ENCODE measurements at places on chromosomes 13 and 19.

DNA sequence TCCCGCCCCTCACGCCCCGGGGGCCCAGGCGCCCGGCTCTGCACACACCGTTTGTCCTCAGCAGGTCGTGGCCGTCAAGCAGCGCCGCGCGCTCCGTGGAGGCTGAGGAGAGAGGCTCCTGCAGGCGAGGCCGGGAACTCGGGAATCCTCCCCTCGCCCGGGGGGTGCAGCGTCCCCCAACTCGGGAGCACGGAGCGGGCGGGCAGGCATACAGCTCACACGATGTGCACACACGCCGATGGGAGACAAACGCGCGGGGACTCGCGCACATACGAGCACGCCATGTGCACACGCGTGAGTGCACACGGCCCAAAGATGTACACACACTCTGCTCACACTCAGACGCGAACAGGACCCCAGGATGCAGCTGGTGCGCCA, 703 bp downstream of the CLEC4G start:
- no peak for ATAC-seq

DNA sequence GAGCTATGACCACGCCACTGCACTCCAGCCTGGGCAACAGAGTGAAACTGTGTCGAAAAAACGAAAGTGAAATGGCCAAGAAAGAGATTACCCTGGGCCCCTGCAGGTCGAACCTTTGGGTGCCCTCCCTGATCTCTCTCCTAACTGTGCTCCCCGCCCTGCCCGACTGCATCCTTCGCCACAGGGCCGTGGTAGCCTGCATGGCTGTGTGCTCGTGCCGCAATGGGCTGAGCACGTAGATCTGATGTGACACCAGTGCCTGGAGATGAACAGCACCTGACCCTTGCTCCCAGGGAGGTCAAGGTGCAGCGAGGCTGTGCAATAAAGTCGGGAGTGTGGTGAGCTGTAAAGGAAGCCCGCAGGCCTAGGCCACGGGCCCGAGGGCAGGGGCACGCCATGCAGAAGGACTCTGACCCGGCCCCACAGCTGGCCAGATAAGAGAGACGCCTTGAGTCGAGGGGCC, 60.2 kb downstream of the PEX11G start:
- no peak for ATAC-seq

DNA sequence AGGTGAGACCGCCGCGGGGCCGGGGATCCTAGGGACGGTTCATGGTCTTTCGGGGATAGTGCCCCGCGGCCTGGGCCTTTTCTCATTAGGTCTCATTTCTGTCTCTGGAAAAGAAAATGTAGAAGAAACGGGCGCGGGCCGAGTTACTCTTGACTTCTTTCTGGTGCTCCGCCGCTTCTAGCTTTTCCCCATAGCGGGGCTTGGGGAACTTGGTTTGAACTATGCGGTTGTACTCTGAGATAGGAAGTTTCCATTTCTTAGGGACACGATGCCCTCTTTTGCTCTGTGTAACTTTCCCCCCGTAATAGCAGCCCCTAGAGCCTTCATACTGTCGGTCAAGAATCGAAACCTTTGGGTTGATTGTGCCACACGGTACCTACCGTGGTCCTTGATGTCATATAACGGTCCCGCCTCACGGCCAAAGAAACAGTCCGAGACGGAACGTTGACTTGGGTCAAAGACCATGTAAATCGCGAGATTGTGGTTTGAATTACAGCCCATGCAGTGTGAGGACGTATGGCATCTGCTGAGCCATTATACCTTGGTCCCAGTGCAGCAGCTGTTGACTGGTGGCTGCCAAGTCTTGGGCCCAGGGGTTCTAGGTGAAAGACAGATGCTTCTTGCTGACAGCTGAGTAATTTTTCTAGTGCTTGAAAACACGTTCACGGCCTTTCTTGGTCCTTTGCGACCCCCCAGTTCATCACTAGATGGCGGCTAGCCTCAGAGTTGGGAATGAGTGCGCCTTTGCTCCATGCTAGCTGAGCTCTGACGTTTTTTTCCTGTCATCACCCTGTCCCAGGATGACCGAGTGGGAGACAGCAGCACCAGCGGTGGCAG, 487 bp downstream of the RPS5 start:
- no peak for ATAC-seq

DNA sequence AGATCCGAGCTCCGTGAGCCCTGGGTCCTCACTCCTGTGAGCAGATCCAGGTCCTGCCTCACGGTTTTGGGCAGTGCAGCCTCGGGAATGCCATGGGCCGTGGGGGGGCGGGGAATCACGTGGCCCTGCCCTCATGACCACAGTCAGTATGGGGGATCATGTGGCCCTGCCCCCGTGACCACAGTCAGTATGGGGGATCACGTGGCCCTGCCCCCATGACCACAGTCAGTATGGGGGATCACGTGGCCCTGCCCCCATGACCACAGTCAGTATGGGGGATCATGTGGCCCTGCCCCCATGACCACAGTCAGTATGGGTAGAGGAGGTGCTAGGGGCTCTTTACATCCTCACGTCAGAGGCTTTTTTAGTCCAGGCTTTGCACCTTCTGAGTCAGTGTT, 64.3 kb upstream of the F7 start:
- no peak for ATAC-seq

GRCh38 chr13:98664924-98665637, 87.4 kb downstream of the SLC15A1 start:
- ATAC-seq = no peak

- no peak for ATAC-seq
Observed at GRCh38 chr13:46844431-46844830, 47.5 kb upstream of the ESD start.

GRCh38 chr13:66214467-66214866, 1015.7 kb downstream of the PCDH9 start:
- ATAC-seq = no peak

GRCh38 chr13:30520571-30520970, 54.8 kb upstream of the HMGB1 start:
- ATAC-seq = no peak

- ATAC-seq = peak; percentile 1
Observed at GRCh38 chr19:8004723-8005513, 523 bp downstream of the ELAVL1 start.

GRCh38 chr19:10230861-10231611, at the start of gene S1PR2:
Gene S1PR2, minus strand, starts transcription at chr19:10231331. Its CDS starts 6,426 bp downstream, at chr19:10224905.
- ATAC-seq = peak; percentile 57

DNA sequence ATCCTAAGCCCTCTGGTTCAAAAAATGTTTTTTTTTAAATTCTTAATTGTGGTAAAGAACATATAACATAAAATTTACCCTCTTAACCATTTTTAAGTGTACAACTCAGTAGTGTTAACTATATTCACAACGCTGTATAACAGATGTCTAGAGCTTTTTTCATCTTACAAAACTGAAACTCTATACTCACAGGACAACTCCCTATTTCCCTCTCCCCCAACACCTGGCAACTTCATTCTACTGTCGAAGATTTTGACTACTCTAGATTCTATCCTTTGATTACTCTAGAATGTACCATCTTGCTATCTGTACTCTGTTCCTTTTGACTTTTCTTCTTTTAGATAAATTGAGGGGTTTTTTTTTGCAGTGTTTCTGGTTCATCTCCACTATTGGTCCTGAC, 200.4 kb downstream of the KLF12 start:
- no peak for ATAC-seq

DNA sequence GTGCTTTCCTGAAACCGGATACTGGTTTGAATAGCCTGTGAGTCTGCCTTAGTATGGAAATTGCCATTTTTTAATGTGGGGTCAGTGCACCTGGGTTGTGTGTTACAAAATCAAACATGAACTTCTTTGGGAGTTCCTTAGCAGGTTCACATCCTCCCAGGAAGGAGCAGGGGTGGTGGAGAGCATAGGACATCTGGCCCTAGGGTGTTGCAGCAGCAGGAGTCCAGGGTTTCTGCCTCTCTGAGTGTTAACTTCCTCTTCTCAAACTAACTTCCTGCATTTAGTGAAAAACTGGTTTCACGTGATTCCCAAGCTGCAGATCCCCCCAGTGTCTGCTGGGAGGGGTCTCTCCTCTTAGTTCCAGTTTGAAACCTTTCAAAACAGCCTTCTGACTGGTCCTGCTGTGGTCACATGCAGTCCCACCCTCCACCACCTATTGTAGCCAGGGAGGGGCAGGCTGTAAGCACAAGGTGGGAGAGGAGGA, 7.2 kb downstream of the RNASEH2B start:
- ATAC-seq = no peak

DNA sequence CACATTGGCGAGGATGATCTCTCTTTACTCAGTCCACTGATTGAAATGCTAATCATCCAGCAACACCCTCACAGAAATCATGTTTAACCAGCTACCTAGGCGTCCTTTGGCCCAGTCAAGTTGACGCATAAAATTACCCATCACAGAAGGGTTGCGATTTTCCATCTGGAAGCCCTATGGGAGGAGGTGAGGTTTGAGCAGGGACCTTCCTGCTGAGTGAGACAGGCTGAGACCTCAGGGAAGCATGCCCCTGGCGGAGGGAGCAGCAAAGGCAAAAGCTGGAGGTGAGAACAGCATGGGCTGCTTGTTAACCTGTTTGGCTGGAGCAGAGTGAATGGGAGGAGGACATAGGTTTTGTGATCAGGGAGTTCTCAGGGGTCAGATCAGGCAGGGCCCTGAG, 7.3 kb downstream of the TTC9B start:
- ATAC-seq = no peak

GRCh38 chr13:113009743-113010509, 40.9 kb downstream of the MCF2L start:
- no peak for ATAC-seq

DNA sequence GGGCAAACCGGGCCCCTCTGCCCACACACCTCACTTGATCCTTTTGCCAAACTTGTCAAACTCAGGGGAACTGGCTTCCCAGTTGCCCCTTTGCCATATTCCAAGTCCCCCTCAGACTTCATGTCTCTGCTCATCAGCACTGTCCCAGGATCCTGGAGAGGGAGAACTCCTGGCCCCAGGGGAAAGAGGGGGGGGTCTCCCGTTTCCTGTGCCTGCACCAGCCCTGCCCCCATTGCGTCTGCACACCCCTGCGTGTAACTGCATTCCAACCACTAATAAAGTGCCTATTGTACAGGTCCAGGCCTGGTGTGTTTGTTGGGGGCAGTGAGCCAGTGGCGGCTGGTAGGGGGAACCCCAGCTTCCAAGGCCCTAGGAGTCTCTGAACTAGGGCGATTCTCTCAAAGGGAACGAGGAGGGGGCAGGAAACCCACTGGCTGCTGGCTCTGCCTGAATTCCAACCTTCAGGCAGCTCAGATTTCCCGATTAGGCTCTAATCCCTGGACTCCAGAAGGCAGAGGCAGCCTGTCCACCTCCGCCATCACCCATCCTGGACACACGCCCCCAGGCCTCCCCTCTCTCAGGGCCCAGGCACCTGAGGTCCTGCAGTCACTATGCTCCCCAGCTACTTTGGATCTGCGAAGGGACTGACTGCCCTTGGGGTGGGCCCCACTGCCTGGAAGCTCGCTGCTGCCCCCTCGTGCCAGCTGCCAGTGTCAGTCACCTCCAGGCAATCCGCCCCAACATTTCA, 9.7 kb upstream of the ILF3 start:
- ATAC-seq = peak; percentile 95

- no peak for ATAC-seq
Observed at GRCh38 chr13:77565635-77566034, 30.1 kb downstream of the SCEL start.

- ATAC-seq = no peak
Observed at GRCh38 chr13:47859165-47859564, 141.9 kb downstream of the SUCLA2 start.

GRCh38 chr19:45739498-45740439, 6.5 kb downstream of the MEIOSIN start:
- ATAC-seq = no peak

GRCh38 chr13:94315188-94315587, 164.3 kb downstream of the DCT start:
- no peak for ATAC-seq

- ATAC-seq = peak; percentile 72
Observed at GRCh38 chr13:41668130-41668757, 210.9 kb downstream of the RGCC start.

- no peak for ATAC-seq
Observed at GRCh38 chr13:103386341-103386740, 320.1 kb upstream of the SLC10A2 start.

DNA sequence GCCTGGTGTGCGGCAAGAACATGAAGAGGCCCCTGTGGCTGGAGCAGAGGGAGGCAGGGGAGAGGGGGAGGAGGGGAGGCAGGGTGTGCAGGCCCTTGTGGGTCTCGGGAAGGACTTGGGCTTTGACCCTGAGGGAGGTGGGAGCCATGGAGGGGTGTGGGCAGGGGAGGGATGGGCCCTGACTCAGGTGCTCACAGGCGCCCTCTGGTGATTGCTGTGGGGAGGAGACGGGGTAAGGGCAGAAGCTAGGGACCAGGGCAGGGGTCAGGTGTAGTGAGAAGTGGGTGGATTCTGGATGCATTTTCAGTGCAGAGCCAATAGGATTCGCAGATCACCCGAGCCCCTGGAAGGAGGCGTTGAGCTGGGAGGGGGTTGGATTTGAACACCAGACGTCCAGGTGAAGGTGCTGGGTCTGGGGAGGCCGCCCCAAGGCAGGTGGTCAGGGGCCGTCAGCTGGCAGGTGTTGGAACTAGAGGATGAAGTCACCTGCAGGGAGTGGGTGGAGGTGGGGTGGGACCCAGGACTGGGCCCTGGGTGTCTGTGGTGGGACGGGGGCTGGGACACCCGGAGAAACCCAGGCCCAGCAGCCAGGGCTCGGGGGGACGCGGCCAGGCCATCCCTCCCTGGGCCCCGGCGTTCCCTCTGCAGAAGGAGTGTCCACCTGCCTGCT, 185.4 kb downstream of the KDM4B start:
- ATAC-seq = no peak

GRCh38 chr13:21879263-21879914, 208.5 kb downstream of the FGF9 start:
- no peak for ATAC-seq

DNA sequence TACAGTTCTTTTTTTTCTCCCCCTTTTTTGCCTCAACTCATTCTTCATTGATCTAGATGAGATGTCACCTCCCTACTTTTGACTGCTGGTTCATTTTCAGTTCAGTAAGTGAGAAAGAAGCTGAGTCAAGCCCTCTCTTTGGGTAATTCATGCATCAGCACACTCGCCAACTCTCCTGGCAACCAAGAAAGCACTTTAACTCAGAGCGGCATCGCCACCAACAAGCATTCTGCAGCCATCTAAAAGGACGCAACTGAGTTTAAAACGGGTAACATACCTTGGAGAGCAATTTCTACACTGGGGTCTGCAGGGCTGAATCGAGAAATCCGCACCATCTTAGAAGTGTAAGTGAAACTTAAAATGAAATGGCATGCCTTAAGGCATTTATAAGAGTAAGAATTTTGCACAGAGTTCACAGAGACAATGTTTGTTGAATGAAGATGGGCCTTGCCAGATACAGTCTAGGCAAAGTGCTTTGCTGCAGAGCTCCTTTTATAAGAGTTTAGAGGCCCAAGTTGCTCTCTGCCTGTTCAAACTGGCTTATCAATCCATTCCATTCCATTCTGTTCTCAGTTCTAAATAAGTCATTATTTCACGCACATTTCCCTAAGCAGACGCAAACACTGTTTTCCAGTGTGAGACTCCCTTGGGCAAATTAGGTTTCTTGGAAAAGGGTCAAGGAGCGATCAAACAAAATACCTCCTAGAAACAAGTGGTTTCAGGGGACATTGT, 338.0 kb downstream of the ENOX1 start:
- ATAC-seq = no peak

DNA sequence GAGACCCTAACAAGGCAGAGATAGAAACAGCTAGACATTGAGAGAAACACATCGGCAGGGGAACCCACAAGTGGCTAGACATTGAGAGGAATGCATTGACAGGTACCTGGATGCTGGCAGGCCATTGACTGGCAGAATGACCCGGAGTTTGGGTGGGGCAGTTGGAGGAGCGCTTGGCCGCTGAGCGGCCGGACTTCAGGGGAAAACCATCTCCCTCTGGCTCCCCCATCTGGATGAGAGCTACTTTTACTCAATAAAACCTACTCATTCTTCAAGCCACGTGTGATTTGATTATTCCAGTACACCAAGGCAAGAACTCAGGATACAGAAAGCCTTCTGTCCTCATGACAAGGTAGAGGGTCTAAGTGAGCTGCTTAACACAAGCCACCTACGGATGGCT, 473.4 kb downstream of the SLITRK5 start:
- ATAC-seq = no peak

Data from activated CD4-positive, CD25-positive, alpha-beta regulatory T cell treated with anti-CD3 and anti-CD28 coated beads, Interleukin-2, amount 50 U/mL, for 24 hours (primary cell).